ENCODE measurements at places on chromosomes 12 and 14.

DNA sequence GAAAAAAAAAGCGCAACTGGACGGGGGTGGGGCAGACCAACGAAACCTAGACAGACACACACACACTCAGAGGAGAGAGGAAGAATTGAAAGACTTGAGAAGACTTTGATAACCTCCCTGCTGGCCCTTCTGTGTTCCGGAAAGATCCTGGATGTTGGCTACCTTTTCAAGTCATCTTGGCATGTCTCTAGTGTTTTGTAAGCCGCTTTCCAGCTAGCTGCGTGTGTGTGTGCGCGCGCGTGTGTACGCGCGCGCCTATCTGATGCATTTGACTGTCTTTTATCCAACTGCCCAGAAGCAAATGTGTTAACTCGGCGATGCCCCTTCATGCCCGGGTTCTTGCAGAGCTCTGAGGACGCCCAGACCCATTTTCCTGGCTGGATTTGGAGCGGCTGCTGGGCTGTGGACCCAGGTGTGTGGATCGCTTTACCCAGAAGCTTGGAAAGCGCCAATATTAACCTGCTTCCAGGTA, 664 bp downstream of the LRFN5 start:
- DNase-seq: no peak

GRCh38 chr12:128339631-128340030, 72.7 kb downstream of the TMEM132C start:
- no peak for DNase-seq

DNA sequence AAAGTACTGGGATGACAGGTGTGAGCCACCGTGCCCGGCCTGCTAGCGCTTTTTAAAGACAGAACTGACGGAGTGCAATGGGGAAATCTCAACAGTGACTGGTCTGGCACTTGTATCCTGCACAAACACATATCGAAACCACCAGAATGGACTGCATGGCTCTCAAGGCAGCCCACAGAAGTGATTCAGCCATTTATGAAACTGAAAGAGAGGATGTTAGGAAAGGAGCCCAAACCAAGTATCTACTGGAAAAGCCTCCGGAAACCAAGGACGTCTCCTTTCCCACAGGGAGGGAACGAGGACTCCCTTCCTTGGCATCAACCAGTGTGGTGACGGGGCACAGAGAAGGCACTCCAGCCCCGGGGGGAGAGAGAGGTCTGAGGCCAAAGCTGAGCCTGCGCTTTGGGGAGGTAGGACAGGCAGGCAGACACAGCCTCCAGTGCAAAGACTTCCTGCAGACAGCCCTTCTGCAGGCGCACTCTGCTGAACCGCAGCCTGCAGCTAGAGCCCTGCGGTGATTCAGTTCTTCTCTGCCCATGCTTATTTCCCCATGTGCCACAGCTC, 16.5 kb downstream of the SLC15A4 start:
- DNase-seq: no peak

DNA sequence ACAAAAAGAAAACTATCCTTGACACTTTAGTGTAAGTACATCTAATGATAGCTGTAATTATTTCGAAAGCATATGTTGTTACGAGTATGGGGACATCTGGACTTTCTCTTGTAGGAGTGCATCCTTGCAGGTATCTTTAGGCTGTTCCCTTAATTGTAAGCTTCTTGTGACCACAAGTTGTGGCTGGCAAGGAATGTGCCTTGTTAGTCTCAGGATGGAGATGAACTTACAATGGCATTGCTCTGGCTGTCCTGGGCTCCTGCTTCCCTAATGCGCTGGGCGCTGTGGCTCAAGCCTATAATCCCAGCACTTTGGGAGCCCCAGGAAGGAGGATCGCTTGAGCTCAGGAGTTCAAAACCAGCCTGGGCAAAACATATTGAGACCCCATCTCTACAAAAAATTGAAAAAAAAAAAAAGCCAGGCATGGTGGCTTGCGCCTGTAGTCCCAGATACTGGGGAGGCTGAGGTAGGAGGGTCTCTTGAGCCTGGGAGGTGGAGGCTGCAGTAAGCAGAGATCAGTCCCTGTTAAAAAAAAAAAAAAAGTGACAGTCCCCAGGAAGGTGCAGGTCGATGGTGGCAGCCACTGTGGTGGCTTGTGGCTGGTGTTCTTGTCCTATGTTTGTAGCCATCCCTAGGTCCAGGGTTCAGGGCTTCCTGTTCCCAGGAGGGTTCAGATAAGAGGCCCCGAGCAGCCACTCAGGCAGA, 23.7 kb upstream of the PPP1R13B start:
- no peak for DNase-seq

GRCh38 chr14:75904311-75904710, 77.5 kb downstream of the TGFB3 start:
- DNase-seq: no peak

DNA sequence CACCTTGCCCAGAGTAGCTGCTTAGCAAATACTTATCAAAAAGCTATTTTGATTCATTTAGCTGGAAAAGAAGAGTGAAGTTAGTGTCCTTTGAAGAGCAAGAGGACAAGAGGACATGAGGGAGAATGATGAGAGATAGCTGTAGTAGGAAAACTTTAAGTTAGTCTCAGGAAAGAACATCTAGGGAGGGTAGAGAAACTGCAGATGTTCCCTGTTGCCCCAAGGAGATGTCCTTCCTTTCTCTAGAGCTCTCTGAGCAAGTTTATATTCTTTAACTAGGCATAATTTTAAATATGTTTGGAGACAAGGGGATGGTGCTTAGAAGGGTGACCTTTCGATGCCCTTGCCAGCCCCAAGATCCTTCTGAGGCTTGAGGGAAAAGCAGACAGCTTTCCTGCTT, 529.1 kb upstream of the TBX3 start:
- DNase-seq: no peak

GRCh38 chr12:101729842-101730241, 9.4 kb downstream of the SYCP3 start:
- DNase-seq: no peak

- no peak for DNase-seq
Measured at GRCh38 chr12:116418551-116418950, 140.6 kb upstream of the MAP1LC3B2 start.

DNA sequence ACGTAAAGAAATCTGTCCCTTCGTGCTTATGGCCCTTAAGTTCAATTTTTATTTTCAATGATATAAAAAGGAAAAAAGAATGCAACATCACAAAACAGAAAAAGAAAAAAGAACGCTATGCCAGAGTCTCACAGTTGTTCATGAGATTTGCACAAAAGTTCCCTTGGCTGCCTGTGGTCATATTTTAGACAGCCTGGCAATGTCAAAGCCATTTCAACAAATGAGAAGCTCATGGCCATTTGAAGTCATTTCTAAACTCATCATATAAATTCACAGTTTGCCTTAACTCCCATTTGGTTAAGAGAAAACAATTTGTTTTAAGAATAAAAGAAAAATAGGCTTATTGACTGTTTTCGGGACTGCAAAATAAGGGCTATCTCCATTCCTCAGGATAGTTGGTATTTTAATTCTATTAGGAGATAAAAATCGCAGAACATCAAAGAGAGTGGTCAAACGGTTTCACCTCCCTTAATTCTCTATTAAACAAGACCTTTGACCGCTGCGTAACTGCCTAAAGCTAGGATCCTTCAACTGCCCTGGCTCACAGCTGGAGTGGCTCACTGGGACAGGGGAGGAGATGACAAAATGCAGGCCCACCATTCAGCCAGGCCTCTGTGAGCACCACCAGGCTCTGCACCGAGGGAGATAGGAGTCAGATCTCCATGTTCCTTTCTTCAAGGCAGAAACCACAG, 119.2 kb upstream of the DAAM1 start:
- no peak for DNase-seq

DNA sequence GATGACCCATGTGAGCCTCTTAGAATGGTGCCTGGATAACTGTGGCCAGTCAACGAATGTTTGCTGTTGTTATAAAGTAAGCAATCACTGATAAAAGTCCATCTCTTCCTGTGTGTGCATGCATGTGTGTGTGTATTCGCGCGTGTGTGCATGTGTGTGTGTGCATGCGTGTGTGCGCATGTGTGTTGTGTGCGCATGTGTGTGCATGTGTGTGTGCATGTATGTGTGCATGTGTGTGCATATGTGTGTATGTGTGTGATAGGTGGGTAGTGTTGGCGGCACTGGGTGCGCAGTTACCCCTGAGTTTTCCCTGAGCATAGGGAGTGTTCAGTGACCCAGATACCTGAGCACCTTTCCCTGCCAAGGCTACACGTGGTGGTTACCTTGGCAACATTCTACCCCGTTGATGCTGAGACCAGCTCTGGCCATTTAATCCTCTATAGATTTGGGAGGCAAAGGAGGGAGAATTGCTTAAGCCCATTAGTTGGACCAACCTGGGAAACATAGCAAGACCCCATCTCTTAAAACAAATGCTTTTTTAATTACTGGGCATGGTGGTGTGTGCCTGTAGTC, 137.8 kb downstream of the SLC15A4 start:
- DNase-seq: no peak

DNA sequence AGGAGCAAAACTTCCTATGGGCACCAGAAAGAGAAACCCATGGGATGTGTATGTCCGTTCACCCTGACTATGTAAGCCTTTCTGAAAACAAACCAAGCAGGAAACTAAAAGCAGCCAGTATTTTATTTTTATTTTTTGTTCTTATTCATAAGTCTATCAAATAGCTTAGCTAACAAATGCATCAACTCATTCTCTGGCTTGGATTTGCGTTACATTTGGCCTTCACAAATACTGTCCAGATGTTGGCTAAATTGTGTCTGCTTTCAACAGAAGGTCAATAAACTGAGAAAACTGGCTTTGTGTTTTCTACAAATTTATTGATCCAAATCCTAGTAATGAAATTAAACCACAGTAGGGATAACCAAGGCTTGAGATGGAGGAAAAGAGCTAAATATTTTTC, 379.0 kb downstream of the NOVA1 start:
- DNase-seq: no peak

DNA sequence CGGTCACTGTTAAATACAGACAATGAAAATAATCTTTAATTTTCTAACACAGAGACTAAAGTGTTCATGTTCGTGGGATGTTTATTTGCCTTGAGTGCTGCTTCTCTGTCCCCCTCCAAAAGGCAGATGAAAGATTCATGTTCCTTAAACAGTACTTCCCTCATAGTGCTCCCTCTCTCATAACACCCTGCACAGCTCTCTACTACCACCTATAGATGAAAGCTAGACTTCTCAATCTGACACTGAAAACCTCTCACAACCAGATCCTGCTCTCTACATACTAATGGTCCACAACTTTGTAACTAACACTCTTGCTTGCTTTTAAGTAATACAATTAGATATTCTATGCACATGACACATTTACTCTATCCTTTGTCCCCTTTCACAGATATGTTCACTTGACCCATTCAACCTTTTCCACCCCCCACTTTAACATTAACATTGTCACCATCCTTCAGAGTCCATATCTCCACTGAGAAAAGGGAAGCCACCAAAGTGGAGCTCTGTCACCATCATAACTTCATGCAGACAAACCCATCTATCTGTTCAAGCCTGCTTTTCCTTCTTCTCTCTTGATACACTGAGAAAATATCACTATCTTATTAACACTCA, 266.4 kb upstream of the USP15 start:
- no peak for DNase-seq

DNA sequence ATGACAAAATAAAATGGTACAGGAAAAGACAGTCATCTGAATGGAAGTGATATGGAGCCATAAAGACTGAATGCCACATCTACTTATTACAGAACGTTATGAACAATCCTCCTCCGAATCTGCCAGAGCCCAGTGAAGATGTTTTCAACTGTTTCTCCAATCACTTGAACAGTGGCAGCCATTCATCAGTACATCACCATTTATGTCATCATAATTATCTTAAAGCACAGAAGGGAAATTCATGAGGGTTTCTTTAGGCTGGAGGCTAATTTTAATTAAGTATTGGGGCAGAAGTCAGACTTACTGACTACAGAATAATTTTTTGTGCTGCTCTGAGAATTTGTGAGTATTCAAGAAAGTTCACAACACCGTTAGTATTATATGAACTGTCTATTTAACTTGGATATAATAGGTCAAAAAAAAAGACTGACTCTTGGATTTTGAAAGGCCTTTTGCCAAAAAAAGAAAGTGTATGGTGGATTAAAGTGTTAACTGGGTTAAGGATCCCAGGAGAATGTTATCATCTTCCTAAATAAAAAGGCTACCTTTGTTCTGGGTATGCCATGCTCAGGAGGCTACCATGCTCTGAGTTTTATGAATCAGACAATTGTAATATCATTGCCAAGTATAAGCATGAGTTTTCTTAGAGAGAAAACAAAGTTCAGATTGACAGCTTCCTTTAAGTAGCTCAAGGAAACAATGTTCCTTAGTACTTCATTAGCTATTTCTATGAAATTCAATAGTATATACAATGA, 40.1 kb downstream of the PDZRN4 start:
- DNase-seq: no peak

- no peak for DNase-seq
Measured at GRCh38 chr12:119446459-119446858, 111.9 kb downstream of the CCDC60 start.

GRCh38 chr14:55277972-55278740, 6.9 kb downstream of the FBXO34 start:
- no peak for DNase-seq

GRCh38 chr14:20460458-20461224, 593 bp downstream of the PIP4P1 start:
- no peak for DNase-seq

DNA sequence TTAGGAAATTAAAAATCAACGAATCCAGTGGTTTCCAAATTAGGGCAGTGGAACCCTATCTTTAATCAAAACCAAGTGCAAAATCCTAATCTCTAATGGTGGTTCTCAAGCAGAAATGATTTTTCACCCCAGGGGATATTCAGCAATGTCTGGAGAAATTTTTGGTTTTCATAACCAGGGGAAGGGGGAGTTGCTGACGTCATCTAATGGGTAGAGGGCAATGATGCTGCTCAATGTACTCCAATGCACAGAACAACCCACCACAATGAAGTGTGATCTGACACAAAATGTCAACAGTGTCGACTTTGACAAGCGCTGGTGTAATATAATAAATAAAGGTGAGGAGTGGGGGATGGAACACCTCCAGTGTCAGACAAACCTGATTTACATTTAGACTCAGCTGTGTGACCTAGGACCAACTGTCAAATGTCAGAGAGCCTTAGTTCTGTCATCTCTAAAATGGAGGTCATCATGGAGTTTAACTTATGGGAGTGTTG, 81.5 kb downstream of the CMKLR1 start:
- DNase-seq: no peak

GRCh38 chr12:65464930-65465329, 186.4 kb downstream of the MSRB3 start:
- peak; percentile 90 for DNase-seq

DNA sequence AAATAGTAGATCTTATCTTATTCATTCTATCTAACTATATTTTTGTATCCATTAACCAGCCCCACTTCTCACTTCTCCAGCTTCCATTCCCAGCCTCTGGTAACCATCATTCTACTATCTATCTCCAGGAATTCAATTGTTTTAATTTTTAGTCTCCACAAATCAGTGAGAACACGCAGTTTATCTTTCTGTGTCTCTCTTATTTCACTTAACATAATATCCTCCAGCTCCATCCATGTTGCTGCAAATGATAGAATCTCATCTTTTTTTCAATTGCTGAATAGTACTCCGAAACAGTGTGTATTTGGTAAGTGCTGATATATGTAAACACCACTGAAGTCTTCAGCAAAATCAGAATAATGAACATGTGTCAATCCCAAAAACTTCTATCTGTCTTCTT, 587.2 kb upstream of the ATP2B1 start:
- no peak for DNase-seq

GRCh38 chr12:44889162-44889561, 13.0 kb upstream of the NELL2 start:
- DNase-seq: no peak

All from AG04450 (cell line).